ENCODE measurements at places on chromosomes 3 and 15. TPM values are rescaled to one million over a fixed set of nuclear protein-coding genes. Genes with fewer than 3 reads are reported as not detected.

Gene CHRNA5
- 1.4 TPM for total RNA-seq

Gene CHRM5
- total RNA-seq, result under 0.01 TPM

Gene CYP11A1
- total RNA-seq, result 0.28 TPM

Gene BCL2A1
- total RNA-seq, result 4.5 TPM

Gene CDHR4
- not detected for total RNA-seq

Gene PLD1
- 9.2 TPM for total RNA-seq

Gene GOLGA6B
- not detected for total RNA-seq

DNA sequence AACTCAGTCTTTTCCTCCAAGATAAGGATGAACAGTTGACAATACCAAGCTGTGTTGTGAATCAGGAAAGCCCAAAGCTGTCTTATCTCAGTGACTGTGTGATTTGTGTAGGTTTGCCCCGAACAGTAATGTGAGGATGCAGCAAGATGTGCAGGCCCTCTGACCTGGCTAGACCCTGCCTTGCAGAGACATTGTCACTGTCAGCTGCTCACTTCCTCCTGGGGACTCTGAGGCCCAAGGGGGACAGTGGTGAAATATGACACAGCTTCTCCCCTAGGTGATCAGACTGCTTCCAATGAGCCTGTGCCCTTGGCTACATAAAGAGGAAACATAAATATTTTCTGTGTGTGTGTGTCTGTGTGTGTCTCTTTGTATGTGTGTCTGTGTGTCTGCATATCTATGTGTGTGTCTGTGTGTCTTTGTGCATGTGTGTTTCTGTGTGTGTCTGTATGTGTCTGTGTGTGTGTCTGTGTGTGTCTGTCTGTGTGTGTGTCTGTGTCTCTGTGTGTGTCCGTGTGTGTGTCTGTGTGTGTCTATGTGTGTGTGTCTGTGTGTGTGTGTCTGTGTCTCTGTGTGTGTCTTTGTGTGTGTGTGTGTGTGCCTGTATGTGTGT is 21.7 kb downstream of the LRRK1 start:
- no peak overlapping the region for H3K4me3 ChIP-seq
- H3K27ac ChIP-seq, result no peak overlapping the region
- no peaks in the 10 kb centered on the region for H3K36me3 ChIP-seq

- H3K4me3 ChIP-seq, result no peak overlapping the region
- no peak overlapping the region for H3K27ac ChIP-seq
- H3K4me1 ChIP-seq, result no peaks in the 10 kb centered on the region
- DNase-seq, result no peak
- no peaks in the 10 kb centered on the region for H3K36me3 ChIP-seq
These were observed 458.1 kb downstream of the DIPK2A start for GRCh38 chr3:144429719-144430121.

- H3K27me3 ChIP-seq, result no peaks in the 10 kb centered on the region
- no peak for DNase-seq
- H3K36me3 ChIP-seq, result no peaks in the 10 kb centered on the region
- H3K4me1 ChIP-seq, result no peaks in the 10 kb centered on the region
These were observed 323.7 kb downstream of the ZNF621 start for GRCh38 chr3:40848421-40848820.

DNA sequence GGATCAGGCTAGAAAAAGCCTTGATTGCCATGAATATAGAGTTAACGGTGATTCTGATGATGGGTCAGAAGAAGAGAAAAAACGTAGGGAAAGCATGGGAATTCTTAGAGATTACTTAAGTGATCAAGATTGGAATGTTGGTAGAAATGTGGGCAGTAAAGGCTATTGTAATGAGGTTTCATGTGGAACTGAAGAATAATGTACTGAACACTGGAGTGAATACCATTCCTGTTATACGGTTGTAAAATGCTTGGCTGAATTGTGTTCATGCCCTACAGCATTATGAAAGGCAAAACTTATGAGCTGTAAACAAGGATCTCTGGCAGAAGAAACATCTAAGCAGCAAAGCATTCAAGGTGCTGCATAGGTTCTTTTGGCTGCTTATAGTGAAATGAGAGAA is 414.1 kb upstream of the CBLB start:
- no peak overlapping the region for H3K27ac ChIP-seq
- H3K4me3 ChIP-seq, result no peak overlapping the region
- no peaks in the 10 kb centered on the region for H3K27me3 ChIP-seq
- no peaks in the 10 kb centered on the region for H3K36me3 ChIP-seq

DNA sequence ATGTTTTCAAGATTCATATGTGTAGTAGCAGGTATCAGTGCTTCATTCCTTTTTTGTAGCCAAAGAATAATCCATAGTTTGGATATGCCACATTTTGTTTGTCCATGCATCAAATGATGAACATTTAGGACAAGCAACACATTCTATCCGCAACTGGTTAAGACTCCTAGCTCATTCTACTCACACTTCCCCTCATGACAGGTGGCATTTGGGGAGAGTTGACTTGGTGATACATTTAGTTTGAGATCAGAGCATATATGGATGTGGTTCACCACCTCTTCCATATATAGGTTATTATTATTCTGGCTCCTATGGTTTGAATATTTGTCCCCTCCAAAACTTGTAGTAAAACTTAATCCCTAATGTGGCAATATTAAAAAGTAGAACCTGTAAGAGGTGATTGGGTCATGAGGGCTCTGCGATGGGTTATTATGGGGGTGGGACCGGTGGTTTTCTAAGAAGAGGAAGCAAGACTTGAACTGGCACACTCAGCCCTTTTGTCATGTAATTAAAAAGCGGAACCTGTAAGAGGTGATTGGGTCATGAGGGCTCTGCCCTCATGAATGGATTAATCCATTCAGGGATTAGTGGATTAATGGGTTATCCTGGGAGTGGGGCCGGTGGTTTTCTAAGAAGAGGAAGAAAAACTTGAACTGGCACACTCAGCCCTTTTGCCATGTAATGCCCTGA is 75.3 kb upstream of the HRH1 start:
- DNase-seq, result no peak
- no peak overlapping the region for H3K27ac ChIP-seq
- peaks cover 4% of the 10 kb centered on the region for H3K27me3 ChIP-seq
- no peak overlapping the region for H3K4me3 ChIP-seq
- H3K36me3 ChIP-seq, result no peaks in the 10 kb centered on the region

- H3K4me1 ChIP-seq, result no peaks in the 10 kb centered on the region
- DNase-seq, result no peak
- H3K4me3 ChIP-seq, result peak overlapping the region; percentile 40
- no peaks in the 10 kb centered on the region for H3K36me3 ChIP-seq
- peaks cover 10% of the 10 kb centered on the region for H3K27me3 ChIP-seq
These were observed 693 bp downstream of the CD200 start for GRCh38 chr3:112333381-112334317.

- H3K27ac ChIP-seq, result no peak overlapping the region
- no peak for DNase-seq
- no peaks in the 10 kb centered on the region for H3K36me3 ChIP-seq
These were observed 21.1 kb downstream of the NRROS start for GRCh38 chr3:196660381-196661166.

DNA sequence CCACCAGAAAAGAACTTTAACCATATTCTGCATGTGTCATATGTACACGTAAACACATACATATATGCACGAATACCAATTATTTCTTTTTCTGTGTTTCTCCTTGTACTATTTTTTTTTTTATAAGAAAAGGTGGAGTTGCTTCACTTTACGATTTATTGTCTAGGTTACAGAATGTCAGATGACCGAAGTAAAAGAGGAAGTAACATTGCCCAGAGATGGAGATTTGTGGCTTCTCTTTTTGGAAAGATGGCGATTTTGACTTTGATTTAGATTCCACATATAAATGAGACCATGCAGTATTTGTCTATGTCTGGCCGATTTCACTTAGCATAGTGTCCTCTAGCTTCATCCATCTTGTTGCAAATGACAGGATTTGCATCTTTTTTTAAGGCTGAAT is 293.1 kb downstream of the SV2B start:
- no peaks in the 10 kb centered on the region for H3K36me3 ChIP-seq
- no peaks in the 10 kb centered on the region for H3K4me1 ChIP-seq
- no peak overlapping the region for H3K27ac ChIP-seq
- no peak overlapping the region for H3K4me3 ChIP-seq
- no peaks in the 10 kb centered on the region for H3K27me3 ChIP-seq

GRCh38 chr15:78932258-78932808 is 12.5 kb downstream of the CTSH start:
- peaks cover 8% of the 10 kb centered on the region for H3K4me1 ChIP-seq
- H3K4me3 ChIP-seq, result no peak overlapping the region
- H3K27me3 ChIP-seq, result peaks cover 5% of the 10 kb centered on the region
- no peak overlapping the region for H3K27ac ChIP-seq

DNA sequence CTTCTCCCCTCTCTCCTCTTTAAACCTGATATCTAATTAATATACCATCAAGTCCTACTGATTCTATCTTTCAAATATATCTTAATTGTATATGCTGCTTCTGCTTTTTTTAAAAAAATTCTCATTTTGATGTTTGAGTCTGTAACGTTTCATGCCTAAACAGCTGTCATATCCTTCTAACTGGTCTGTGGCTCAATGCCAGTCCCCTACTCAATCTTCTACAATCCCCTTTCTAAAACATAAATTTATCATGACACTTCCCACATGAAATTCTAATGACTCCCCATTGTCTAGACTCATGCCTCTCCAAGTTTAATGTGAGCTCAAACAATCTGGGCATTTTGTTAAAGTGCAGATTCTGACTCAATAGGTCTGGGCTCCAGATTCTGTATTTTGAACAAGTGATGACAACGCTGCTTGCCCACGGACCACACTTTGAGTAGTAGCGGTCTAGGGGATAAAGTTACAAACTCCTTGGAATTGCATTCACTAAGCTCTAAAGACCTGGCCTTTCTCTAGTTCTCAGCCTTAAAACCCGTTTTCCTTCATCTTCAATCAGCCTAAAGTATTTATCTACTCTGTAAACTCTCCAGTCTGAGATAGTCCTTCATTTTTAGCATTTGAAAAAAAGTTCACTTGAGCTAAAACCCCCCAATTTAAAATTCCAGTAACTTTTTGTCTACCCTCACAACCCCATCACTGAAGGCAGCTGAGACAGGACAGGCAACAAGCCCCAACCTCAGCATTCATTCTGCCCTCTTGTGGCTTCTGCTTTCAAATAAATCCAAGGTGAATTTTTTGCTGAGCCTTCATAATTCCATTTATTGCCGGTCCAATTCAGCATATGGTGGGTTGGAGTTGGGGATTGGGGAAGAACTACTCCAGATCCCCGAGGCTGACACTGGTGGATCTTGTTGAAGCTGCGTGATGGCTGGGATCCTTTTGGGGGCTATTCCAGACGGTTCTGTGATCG is 88.1 kb upstream of the THRB start:
- H3K36me3 ChIP-seq, result no peaks in the 10 kb centered on the region
- H3K4me1 ChIP-seq, result no peaks in the 10 kb centered on the region
- no peaks in the 10 kb centered on the region for H3K27me3 ChIP-seq
- H3K27ac ChIP-seq, result no peak overlapping the region

- H3K27me3 ChIP-seq, result no peaks in the 10 kb centered on the region
- no peaks in the 10 kb centered on the region for H3K36me3 ChIP-seq
- no peak overlapping the region for H3K27ac ChIP-seq
- no peak for DNase-seq
These were observed 22.5 kb upstream of the TSC22D2 start for GRCh38 chr3:150385296-150386242.

DNA sequence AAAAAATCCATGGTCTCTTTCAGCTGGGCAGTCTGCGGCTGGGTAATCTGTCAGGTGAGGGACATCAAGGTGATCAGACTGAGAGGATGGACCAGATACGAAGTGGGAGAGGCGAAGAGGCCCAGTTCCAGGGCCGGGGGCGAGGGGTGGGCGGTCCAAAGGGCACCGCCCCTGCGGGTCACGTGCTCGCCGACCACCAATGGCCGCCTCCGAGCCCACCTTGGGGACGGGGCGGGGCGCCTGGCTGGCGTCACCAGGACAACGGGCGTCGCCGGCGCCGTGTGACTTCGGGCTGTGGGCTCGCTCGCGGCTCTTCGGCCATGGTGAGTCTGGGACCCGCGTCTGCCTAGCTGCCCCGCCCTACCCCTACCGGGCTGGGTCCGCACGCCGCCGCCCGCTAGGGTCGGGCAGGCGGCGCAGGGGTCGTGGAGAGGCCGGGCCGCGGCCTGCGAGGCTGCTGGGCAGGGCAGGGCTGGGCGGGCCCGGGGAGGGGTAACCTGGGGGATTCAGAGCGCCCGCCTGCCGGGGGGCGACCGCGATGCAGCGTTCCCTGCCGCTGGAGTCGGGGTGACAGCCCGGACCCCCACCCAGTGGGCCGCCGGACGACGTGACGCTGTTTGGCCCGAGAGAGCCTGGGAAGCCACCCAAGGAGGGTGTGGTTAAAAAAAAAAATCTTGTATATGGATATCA is at the start of gene FBXL2:
FBXL2 (plus strand) TSS at position 250 of the 690 bp plus-strand sequence; CDS start at position 321, 71 bp downstream.
- DNase-seq, result peak; percentile 49
- peak within 1 kb of the TSS; percentile 74 for H3K4me3 ChIP-seq
- no peaks in the 10 kb centered on the region for H3K27me3 ChIP-seq
- H3K4me1 ChIP-seq, result peaks cover 2% of the 10 kb centered on the region

GRCh38 chr3:107206945-107207344 is 170.3 kb upstream of the CCDC54 start:
- H3K4me3 ChIP-seq, result no peak overlapping the region
- H3K27ac ChIP-seq, result no peak overlapping the region
- H3K36me3 ChIP-seq, result no peaks in the 10 kb centered on the region

GRCh38 chr3:119011528-119011927 is 23.1 kb downstream of the IGSF11 start:
- peaks cover 2% of the 10 kb centered on the region for H3K27me3 ChIP-seq
- H3K4me1 ChIP-seq, result no peaks in the 10 kb centered on the region
- H3K4me3 ChIP-seq, result no peak overlapping the region
- no peak overlapping the region for H3K27ac ChIP-seq
